ENCODE measurements at places on chromosomes 6 and 20.

GRCh38 chr6:55212156-55212555 lies 37.8 kb downstream of the HCRTR2 start:
- DNase-seq, result no peak

DNA sequence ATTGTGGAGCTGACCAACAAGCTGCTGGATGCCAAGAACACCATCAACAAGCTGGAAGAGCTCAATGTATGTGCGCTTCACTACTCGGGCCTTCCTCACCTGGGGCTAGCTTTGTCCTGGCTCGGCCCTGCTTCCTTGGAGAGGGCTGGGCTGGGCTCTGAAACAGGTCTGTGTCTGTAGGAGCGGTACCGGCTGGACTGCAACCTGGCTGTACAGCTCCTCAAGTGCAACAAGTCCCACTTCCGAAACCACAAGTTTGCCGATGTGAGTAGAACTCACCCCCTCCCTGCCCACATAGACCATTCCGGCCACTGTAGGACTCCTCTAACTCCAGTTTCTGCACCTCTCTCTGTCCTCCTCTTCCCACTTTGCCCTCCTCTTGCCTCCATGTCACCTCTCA lies 6.7 kb downstream of the LRRC73 start:
- no peak for DNase-seq

- no peak for DNase-seq
Measured at GRCh38 chr20:47960769-47961541, 175.7 kb upstream of the SULF2 start.

- no peak for DNase-seq
Measured at GRCh38 chr20:20491110-20491783, 123.3 kb downstream of the INSM1 start.

- no peak for DNase-seq
Measured at GRCh38 chr6:90982051-90982450, 395.2 kb upstream of the MAP3K7 start.

GRCh38 chr20:8055096-8055495 lies 35.5 kb upstream of the TMX4 start:
- DNase-seq, result no peak

All from GM12892 (cell line).